ENCODE measurements at places on chromosomes 3 and 15.

GRCh38 chr15:31318429-31318828 lies 8.2 kb upstream of the KLF13 start:
- no peak for DNase-seq

GRCh38 chr3:71300951-71301393 lies 282.6 kb downstream of the FOXP1 start:
- no peak for DNase-seq

DNA sequence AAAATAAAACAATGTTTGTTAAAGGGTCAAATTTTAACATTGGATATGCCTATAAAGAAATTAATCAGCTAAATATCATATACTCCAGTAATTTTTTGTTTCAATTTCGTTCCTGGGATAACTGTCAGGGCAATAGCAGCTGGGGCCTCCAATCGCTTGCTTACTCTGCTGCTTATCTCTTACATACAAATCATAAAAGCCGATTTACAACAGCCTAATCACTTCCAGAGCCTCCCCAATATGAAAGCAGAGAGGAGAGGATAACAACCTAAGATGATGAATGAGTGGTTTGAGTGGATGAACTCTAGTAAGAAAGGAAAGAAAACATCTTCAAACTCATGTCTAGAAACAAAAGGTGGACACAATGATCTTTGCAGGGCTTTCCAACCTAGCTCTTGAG lies 80.7 kb upstream of the PSMD6 start:
- DNase-seq, result no peak

DNA sequence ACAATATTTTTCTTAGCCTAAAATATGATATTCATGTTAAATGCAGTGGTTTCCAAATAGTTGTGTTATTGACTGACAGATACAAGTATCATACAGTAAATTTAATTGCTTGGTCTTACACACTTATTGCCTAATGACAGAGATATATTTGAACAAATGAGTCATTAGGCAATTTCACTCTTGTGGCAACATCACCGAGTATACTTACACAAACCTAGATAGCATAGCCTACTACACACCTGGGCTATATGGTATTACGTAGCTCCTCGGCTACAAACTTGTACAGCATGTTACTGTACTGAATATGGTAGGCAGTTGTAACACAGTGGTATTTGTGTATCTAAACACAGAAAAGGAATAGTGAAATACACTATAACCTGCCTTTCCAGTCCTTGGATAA lies 50.3 kb downstream of the SERPINI1 start:
- DNase-seq, result no peak

GRCh38 chr3:121626495-121626894 lies 33.3 kb downstream of the FBXO40 start:
- DNase-seq, result no peak

GRCh38 chr3:60770532-60770931 lies 480.7 kb downstream of the FHIT start:
- no peak for DNase-seq

DNA sequence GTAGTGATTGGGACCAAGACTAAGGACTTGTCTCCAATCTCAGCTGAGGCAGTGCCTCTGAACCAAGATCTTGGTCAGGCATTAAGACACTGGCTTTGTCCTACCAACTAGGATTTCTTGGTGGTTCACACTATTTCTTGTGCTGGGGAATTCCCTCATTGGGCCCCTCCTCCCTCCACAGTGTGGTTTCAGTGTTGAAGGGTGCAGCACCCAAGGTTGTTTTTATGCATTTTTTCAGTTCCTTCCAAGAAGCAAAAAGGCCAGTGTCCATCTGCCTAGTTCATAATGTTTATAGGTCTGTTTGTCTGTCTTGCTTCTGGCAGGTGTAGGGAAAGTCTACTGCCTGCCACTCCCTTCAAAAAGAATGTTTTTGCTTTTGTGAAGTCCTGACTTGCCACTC lies 10.6 kb upstream of the ITPKA start:
- no peak for DNase-seq

- no peak for DNase-seq
Observed at GRCh38 chr15:75729326-75730069, 16.9 kb upstream of the CSPG4 start.

DNA sequence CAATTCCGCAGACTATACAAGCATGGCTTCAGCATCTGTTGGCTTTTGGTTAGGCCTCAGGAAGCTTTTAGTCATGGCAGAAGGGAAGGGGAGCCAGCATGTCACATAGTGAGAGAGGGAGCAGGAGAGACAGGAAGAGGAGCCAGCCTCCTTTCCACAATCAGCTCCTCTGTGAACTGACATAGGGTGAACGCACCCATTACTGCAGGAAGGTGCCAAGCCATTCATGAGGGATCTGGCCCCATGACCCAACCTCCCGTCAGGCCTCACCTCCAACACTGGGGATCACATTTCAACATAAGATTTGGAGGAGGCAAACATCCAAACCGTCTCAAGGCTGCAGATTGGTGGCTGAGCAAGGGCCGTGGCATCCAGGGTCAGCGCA lies 106.3 kb downstream of the LRRK1 start:
- DNase-seq, result no peak

- DNase-seq, result no peak
Observed at GRCh38 chr3:48278884-48279559, 38.1 kb downstream of the ZNF589 start.

- no peak for DNase-seq
Observed at GRCh38 chr3:188911026-188911850, 260.5 kb upstream of the TPRG1 start.

- no peak for DNase-seq
Observed at GRCh38 chr3:65052101-65052500, 364.3 kb upstream of the ADAMTS9 start.

DNA sequence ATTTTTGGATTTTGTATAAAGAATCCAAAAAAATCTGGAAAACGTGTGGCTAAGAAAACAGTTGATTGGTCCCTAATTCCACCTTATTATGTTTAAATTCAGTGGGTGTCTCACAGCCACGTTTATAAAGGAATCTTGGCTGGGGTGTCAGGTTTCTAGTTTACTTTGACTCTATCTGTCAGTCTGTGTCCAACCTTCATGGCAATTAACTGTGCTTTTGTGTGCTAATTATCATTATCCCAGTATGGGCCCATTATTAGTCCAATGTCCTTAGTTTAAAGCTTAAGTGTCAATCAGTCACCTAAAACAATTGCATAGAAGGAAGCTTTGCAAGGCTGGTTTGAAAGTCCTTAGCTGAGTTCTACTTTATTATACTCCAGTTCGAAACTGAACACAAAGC lies 3.7 kb upstream of the CNTN4 start:
- DNase-seq, result no peak

GRCh38 chr15:68223171-68223570 lies 6.4 kb downstream of the CLN6 start:
- no peak for DNase-seq

DNA sequence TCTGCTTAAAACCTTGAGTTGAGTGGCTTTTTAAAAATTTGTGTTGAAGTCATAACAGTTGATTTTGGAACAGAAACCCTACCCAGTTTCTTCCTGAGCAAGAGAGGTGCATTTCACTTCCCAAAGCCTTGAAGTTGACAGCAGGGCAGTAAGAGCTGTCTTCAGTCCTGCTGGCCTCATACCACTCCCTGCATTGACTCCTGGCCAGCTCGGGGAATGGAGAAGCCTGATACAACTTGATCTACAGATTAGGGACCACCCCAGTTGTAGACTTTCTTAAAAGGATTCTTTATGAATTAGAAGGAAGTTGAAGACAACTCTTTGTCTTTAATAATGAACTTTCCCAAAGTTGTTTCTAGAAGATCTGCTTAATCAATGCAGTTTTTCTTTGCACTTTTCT lies 90.6 kb upstream of the FLNB start:
- no peak for DNase-seq

DNA sequence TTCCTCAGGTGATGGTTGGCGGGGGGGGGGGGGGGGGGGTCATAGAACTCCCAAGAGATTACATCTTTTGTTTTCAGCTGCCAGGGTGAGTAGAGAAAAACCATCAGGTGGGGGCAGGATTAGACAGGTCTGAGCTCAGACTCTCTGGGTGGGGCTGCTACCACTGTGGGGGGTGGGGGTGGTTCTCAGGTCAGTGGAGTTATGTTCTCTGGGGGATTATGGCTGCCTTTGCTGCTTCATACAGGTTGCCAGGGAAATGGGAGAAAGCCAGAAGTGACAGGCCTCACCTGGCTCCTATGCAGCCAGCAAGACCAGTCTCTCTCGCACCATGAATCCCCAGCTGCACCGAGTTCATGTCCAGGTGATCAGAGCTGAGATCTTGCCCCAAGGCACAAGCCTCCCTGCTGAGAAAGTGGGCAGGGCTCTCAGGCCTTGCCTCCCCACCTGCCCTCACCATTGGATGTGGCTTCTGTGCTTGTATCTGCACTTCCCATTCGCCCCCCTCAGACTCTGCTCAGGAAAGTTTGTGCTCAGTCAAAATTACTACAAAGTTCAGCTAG lies 828.1 kb downstream of the MCTP2 start:
- DNase-seq, result no peak

GRCh38 chr3:121749276-121750086 lies at the start of gene GOLGB1:
TSS of gene GOLGB1 (minus strand) at chr3:121749741. CDS start at chr3:121730971, 18,770 bp downstream.
- DNase-seq, result peak; percentile 99
